ENCODE measurements at places on chromosomes 4 and X.

DNA sequence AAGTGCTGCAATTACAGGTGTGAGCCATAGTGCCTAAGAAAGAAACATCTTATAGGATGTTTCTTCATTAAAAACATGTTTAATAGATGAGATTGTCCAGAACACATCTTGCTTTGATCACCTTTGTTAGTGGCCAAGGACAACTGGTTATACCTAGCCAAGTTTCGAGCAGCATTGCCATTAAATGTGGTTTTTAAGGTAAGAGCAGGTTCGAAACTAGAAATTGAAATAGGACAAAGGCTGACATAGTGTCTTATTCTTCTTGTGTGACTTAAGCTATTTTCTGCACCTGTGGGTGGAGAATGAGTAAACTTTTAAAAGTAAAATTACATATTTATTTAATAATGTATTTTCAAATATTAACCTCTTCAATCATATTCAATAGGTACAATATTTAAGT, 59.0 kb downstream of the RBPJ start:
- no peak for DNase-seq

DNA sequence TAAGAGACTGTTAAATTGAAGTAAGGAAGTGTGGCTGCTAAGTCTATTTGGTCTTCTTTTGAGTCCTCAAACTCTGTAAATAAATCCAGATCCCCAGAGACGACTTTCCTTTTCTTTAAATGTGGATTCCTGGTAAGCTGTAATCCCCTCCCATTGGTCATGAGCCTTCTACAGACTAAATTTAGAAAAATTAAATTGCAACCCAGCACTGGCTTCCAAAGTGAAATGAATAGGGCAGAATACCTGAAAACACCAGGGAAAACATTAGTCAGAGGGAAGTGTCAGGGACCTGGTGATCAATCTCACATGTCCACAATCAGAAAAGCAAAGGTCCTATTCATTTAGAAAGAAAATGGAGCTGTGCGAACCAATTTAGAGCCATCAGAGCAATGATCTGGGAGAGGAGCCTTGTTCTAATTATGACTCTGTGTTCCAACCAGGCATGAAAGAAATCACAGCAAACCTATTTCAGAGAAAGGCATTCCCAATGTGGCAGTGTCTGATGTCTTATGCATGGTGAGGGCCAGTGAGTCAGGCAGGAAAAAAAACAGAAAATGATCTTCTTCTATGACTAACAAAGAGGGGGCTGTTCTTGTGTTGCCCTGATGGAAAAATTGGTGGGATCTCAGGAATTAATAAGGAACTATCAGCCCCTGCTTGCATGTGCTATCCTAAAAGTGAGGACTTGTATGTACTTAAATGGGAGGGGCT, 19.8 kb upstream of the CCDC149 start:
- no peak for DNase-seq

DNA sequence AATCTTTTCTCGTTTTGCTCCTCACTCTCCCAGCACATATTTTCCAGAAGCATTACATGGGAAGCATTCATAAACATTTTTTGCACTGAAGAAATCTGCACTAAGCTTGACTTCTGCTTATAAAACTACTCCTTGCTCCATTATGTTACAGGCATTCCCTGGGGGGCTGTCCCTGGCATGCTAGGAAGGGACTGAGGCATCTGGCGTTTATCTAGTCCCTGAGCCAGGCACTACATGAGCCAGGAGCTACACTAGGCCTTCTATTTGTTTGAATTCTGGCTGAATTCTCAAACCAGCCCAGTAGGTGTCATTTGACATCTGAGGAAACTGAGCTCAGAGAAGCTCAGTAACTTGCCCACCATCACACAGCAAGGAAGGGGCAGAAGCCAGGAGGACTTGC, 43.3 kb downstream of the NHSL2 start:
- DNase-seq: no peak

DNA sequence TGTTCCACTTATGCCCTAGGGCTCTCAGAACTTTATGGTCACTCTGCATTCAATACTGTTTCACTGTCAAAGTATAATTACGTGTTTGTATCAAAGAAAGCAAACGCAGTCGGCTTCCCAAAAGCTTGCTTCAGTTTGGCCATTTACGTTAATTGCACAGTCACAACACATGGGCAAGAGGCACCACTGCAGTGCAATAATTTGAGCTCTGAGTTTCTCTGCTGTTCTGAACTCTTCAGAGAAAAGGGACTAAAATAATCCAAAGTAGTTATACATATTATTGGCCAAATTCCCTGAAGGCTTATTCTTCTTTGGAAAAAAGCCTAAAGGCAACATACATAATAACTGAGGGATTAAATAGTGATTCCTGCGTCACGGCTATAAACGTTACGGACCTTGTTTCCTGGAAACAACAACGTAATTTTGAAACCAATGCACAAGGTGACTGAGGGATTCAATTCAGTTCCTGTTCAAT, 51.3 kb downstream of the RNF150 start:
- DNase-seq: no peak

GRCh38 chrX:53430231-53430630, 3.9 kb downstream of the HSD17B10 start:
- no peak for DNase-seq

DNA sequence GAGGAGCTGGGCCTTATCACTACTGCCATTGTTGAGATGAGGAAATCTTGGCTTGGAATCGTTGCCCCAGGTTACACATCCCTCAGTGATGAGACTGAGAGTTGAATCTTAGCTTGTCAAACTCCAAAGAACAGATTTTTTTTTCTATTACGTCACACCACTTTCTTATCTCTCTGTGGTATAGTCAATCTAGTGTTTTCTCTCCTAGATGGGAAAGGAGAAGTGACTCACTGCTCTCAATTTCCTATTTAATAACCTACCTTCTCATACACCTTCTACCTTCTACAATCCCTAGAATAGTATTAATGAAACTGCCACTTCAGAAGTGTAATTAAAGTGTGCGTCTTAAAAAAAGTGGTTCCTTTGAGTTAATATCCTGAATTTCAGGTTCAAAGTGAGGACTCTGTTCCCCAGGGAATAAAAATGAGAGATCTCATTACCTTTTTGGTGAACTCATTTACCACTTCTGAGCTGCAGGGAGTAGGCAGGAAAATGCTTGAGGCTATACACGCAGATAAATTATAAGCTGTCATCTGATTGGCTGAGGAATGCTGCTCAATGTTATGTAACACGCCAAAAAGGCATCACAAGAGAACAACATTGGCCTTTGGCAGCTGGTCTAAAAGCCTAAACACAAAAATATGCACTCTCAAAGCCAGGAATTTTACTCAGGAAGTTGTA, 59.3 kb downstream of the MAD2L1 start:
- no peak for DNase-seq

DNA sequence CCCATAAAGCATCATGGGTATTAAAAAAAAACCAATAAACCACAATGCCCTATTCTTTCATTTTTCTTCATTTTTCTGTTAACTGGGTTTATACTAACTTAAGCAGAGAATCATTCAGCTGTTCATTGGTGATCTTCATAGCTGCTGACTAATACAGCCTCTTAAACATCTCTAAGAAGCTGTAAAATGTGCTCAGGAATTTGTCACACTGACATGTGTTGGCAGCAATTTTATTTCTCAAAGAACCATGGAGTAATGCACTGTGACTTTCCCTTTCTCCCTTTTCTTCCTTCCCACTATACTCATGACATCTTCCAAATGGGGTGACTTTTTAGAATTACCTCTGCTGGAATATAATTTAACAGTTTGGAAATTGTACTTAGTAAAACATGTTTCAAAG, 315.4 kb downstream of the ANTXR2 start:
- DNase-seq: no peak

- DNase-seq: no peak
Measured at GRCh38 chr4:122894827-122895226, 27.6 kb downstream of the NUDT6 start.

GRCh38 chrX:133570549-133570948, 155.3 kb upstream of the GPC4 start:
- DNase-seq: no peak

- DNase-seq: no peak
Measured at GRCh38 chr4:34245276-34245675, 1999.0 kb downstream of the ARAP2 start.

- DNase-seq: peak; percentile 87
Measured at GRCh38 chrX:149938427-149938880, at the start of gene EOLA2. EOLA2 (minus strand) TSS chrX:149938491; CDS start chrX:149933874, 4,617 bp downstream.

DNA sequence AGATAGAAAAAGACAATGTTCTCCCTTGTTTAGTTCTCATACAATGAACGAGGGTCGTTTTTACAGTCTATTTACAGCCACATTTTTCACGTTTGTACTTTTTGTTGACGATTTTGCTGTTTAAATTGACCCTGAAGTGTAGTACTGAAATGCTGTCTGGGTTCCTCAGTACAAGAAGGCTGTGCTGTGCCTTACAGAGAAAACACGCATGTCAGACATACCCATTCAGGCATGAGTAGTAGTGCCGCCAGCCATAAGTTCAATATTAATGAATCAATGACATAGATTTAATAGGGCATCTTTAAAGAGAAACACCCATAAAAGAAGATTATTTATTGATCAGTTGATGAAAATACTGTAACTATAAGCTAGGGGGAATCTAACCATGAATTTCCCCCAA, 459.8 kb upstream of the EPHA5 start:
- DNase-seq: no peak

GRCh38 chr4:38030023-38030422, 69.8 kb downstream of the PTTG2 start:
- DNase-seq: no peak

- no peak for DNase-seq
Measured at GRCh38 chrX:27680726-27681125, 90.6 kb downstream of the DCAF8L2 start.

DNA sequence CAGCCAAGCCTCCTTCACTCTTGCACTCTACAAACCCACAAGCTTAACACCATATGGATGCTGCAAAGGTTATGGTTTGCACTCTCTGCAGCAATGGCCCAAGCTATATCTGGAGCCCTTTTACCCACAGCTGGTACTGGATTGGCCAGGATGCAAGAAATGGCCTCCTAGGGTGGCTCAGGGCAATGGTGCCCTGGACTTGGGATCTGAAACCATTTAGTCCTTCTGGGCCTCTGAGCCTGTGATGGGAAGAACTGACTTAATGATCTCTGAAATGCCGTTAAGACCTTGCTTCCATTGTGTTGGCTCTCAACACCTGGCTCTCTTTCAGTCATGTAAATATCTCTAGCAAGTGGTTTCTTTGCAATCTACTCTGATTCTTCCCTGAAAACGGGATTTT, 626.0 kb downstream of the KCTD8 start:
- no peak for DNase-seq

DNA sequence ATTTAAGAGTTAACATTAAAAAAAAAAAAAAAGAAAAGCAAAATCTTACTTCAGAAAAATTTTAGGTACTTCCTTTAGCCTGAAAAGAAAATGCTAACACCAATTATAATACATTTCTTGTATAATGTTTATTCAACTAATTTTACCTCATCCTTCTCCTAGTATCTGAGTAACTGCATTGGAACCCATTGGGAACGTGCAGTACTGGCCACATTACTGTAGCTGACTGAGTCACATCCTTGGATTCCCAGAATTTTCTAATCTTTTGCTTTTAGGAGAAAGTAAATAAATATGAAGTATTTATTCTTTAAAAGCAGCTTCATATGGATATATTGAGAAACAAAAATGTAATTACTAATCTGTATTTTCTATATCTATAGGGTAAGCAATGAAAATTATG, 82.6 kb upstream of the SLITRK2 start:
- DNase-seq: no peak

DNA sequence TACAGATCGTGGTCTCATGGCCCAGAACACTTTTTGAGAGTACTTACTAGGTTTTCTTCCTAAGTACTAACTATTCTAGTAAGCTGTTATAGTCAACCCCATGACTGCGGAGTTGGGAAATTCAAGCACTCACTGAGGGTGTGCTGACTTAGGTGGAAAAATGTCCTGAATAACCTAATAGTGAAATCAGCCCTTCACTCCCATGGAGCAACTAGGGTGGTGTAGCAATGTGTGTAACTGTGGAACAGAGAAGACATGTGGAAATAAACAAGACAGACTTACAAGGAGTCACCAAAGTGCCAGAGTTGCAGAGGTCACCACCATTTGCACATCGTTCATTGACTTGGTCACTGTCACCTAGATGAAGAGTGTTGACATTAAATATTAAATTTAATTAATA, 12.1 kb upstream of the VSIG4 start:
- DNase-seq: no peak

All from effector memory CD8-positive, alpha-beta T cell (primary cell).